ENCODE measurements at places on chromosomes 2 and 18.
A peak's percentile ranks its signal among the peaks of the same experiment; 100 is the strongest.

GRCh38 chr18:30578707-30579106, 463.8 kb downstream of the DSC3 start:
- no peak for DNase-seq

DNA sequence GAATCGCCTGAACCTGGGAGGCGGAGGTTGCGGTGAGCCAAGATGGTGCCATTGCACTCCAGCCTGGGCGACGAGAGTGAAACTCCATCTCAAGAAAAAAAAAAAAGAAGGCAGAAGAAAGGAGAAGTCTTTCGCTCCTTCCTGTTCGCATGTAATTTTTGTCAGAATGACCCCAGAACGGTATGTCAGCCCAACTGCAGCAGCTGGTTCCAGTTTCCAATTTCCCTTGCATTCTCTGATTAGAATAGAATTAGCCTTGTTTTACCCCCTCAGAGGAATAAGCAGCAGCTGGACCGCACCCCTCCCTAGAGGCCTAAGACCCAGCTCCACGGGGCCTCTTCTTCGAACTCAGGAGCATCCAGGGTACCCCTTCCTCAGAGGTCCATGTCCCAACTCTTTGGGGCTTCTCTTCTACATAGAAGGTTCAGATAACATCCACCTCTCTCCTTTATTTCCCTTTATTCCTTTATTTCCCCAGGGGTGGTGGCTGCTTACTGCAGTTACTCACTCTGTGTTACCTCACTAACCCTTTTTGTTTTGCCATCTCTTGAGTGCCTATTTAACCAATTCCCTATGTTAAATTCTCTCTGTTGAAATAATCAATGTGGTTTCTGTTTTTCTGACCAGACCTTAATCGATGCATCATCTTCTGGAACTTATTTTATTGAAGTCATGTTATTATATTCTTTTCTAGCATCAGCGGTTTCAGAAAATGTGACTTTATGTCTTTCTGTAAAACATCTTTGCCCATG, 7.2 kb upstream of the PUM2 start:
- no peak for DNase-seq

DNA sequence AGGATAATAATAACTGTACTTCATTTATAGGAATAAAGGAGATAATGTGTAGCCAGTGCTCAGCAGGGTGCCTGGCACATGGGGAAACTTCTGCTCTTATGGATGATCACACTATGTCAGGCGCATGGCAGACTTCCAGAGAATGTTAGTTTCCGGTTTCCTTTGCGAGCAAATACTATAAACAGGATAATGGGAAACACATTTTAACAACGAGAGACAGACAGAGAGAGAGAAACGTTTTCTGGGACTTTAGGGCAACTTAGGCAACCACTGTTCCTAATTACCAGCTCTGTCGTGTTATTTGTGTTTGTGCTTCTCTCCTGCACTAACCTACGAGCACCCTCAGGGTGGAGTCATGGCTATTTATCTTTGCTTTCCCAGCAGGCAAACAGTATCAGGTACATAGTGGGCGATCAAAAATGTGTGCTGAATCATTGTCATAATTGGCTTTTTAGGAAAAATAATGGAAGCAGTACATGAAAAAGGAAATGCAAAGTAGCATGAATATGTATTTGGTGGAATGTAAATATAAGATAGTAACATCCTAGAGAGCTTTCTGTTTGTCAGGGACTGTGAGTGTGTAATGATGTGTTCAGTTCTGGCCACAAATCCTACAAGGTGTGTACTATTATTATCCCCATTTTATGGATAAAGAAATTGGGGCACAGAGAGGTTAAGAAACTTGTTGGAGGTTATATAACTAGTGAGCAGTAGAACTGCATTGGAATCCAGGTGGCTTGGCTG, 36.8 kb upstream of the IGFBP2 start:
- DNase-seq: no peak

- no peak for DNase-seq
Observed at GRCh38 chr2:68553098-68553497, 85.7 kb downstream of the APLF start.

- DNase-seq: no peak
Observed at GRCh38 chr2:31223026-31223425, 5.7 kb upstream of the CAPN14 start.

DNA sequence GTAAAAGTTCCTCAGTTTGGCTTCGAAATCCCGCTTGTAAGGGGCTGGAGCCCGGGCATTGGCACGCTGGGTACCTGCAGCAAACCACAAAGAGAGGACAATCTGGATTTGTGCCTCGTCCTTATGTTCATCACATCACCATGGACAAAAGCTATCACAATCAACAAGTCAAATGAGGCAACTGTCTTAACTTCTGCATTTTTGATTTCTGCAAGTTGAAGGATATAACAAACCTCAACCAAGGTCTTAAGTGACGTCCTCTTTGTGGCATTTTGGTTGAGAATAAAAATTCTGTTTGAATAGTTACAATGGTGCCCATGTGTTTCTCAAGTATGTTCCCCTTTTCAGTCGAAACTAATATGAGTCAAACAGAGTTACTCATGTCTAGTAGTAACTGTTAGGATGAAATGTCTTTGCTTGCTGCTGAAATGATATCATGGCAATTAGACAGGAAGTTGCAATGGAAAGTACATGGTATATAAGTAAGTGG, 70.8 kb upstream of the STK17B start:
- no peak for DNase-seq

DNA sequence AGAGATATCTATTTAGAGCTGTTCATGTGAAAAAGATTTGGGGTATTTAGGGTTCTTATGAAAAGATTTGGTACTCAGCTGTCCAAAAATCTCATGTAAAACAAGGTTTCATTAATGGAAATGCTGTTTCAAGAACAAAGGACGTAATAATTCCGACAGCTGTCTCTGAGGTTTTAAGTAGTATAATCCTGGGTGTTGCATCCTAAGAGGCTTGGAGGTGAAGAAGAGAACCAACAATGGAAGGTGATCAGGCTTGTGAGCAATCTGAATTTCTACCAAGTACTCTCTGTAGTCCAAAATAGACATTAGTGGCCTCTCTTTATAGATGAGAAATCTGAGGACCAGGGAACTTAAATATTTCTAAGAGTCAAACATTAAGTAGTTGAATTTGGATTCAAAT, 205.1 kb downstream of the BABAM2 start:
- DNase-seq: no peak

GRCh38 chr2:148622366-148622765, 22.2 kb upstream of the EPC2 start:
- DNase-seq: peak; percentile 96

DNA sequence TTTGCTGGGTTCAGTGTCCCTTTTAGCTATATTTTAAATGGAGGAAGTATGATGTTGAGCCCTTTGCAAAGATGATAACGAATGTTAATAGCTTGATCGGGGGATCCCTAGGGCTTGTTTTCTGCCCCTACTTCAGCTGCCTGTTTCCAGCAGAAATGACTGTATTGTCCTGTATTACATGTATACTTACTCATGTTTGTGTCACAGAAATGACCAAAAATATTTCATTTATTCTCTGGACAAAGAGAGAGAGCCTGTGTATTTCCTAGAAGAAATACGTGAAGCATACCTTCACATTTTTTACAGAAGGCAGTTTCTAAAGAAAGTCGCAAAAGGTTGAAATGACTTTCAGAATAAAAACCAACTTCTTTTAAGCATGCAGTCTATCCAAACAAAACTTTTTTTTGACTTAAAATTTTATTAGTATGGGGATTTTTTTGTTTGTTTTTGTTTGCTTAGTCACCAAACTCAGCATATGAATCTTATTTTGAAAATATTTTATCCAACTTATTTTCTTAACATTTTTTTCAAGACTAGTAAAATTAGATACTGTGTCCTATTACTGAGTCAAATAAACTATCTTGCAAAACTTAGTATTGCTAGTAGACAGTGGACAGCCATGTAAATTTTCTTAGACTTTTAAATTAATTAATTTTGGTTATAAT, 68.9 kb downstream of the PTRHD1 start:
- DNase-seq: no peak

DNA sequence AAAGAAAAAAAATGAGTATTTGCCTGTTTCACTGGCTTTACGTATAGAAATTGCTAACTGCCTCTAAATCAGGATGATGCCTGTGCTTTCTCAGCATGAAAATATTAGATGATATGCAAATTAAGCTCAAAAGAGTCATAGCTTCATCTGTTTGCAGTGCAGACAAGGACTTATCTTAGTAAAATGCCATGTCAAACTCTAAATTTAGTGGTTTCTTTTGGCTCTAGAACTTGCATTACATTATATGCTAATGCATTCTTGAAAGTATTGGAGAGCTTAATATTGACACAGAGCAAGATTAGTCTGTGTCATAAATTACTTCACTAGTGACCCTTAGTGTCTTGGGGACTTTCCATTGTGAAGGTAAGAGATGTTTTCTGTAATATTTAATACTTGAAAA, 1109.1 kb upstream of the NRXN1 start:
- DNase-seq: no peak

DNA sequence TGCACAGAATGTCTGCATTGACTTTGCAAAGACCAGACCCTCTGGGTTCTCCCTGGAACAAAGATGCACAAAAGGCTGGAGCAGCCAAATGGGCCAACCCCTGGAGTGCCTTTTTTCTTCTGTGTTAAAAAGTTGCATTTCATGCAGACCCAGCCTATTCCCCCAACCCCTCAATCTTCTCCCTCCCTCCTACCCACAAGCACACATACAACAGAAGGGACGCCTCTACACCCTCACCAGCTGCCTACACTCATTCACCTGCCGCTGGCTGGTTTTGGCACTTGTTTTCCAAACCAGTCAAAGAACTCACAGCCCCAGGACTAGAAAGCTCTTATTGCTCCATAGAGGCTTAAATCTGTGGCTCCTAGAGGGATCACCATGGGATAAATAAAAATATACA, 16.6 kb downstream of the MARCHF4 start:
- DNase-seq: no peak
